ENCODE measurements at places on chromosomes 12 and 14.

DNA sequence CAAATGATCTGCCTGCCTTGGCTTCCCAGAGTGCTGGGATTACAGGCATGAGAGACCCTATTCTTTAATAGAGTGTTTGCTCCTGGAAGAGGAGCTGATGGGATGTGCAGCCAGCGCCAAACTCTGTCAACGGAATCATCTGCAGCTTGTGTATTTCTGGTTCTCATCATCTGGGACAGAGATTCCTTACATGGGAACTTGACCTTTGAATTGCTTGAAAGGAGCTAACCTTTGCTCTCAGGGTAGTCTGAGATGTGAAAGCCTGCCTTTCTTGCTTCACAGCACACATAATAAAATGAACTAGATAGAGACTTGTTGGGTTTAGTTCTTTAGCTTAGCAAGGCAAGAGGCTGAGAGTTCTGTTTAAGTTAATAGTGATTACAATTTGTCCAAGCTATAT is 120.0 kb downstream of the OTOGL start:
- no peak for DNase-seq

- DNase-seq, result no peak
Observed at GRCh38 chr12:76312315-76312714, 35.9 kb downstream of the BBS10 start.

- no peak for DNase-seq
Observed at GRCh38 chr12:57894399-57895292, 46.7 kb upstream of the ATP23 start.

GRCh38 chr14:52885230-52885629 is 65.6 kb downstream of the FERMT2 start:
- no peak for DNase-seq

DNA sequence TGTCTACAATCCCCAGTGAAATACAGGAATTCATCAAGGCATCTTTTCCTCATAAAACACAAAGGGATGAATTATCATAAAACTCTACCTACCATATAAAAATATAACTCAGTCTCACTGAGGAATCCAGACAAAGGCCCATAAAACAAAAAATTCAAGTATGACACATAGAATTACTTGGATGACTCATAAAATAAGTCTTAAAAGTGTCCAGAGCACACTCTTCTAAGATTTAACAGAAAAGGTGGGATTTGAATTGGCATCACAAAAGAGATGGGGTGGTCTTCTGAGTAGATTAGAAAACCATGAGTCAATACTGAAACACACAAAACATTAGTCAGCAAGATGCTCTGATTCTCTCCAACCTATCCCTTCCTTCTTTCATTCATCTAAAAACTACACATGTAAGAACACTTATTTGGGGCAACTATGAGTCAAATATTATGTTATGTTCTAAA is 202.7 kb upstream of the GARIN6 start:
- no peak for DNase-seq

DNA sequence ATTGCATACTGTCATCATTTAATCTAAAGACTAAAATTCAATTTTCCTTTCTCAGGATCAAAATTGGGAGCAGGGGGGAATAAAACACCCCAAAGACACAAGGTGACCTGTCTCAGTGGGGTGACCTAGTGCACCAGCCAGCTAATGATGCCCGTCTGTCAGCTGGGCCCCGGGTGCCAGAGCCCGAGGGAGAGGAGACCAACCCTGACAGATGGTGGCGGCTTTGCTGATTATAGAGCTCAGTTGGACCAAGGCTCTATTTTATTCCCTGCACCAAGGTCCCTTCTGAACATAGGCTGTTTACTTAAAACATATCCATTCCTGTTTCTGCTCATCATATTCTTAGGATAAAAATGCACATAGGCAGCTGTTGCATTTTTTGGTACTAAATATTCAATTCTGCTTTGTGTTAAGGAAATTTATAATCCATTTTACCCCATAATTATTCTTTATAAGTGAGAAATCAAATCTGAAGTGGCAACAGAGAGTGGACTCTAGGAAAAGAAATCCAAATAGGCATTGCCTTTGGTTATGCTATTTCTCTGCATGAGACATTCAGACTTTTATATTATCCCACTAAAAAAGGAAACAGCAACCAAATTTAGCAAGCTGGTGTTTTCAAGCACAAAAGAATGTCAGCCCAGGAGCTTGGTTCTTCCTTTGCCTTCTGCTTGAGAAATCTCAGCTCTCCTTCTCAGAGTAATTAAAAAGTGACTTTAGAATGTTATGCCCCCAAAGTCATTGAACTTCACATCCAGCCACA is 96.8 kb upstream of the IFNG-AS1 start:
- no peak for DNase-seq

DNA sequence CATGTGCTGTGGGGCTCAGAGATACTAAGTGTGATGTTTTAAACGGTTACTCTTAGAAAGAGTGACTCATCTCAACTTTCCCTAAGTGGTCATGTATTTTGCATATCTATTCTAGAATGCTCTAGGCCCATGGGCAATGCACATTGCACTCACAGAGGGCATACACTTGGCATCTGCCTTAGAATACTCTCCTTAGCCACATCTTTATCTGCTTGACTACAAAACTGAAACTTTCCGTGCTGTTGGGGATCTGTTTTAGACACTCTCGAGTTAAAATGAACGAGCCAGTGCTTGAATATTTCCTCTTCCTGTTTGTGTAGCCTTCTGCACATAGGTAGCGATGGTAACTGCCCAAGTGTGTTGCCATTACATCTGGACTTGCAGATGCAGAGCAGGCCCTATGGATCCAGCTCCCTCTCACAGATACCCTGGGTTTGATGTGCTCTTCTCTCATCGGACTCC is 180.5 kb downstream of the CAND1 start:
- no peak for DNase-seq

DNA sequence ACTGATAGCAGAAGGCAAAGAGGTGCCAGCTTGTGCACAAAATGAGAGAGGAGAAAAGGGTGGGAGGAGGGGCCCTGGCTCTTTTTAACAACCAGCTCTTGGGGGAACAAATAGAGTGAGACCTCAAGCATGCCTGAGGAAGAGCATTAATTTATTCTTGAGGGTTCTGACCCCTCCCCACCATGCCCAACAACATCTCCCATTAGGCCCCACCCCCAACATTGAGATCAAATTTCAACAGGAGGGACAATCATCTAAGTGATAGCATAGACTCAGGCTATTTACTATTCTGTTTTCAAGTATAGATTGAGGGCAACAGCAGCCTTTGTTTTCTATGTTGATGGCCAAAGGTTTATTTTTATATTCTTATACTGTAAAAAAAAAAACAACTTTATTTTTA is 59.7 kb downstream of the FUT8 start:
- no peak for DNase-seq

DNA sequence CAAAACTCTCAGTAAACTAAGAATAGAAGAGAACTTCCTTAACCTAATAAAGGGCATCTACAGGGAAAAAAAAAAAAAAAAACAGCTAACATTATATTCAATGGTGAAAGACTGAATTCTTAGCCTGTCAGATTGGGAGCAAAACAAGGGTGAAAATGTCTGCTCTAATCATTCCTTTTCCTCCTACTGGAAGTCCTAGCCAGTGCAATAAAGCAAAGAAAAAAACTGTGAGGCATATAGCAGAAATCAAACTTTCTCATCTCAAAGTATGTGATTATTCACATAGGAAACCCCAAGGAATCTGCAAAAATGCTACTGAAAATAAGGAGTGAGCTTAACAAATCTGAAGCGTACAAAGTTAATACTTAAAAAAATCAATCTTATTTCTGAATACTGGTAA is 170.7 kb downstream of the NUAK1 start:
- DNase-seq, result no peak

DNA sequence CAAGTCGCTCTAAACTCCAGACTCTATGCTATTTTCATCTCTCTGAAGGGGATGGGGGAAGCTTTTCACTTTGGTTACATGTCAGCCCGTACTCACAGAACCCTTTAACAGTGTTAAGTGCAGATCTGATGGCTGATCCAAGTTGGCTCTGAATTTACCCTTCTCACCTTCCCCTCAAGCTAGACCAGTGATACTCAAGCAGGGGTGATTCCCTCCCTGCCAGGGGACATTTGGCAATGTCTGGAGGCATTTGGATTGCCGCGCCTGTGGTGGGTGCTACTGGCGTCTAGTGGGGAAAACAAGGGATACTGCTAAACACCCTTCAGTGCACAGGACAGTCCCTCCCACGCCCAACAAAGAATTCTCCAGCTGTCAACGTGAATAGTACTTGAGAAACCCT is 6.0 kb upstream of the TEX52 start:
- no peak for DNase-seq

Data from AML-193 (cell line).